ENCODE measurements at places on chromosomes 3 and 15.

DNA sequence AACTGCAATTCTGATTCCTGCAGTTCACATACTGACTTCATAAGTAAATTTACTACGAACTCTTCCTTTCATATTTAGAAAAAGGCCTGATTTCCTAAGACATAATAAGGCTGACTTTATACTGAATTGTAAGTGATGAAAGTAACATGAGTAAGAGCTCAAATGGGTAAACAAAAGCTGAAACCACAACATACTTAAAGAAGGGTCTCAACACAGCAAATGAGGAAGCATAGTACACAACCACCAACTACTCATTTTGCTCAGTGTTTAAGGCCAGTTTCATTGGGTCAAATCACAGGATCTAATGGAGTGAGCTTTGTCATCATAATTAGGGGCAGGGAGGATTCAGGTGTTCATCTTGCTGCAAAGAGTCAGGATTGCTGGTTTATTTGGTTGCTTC is 81.4 kb downstream of the SETD2 start:
- no peak for DNase-seq

DNA sequence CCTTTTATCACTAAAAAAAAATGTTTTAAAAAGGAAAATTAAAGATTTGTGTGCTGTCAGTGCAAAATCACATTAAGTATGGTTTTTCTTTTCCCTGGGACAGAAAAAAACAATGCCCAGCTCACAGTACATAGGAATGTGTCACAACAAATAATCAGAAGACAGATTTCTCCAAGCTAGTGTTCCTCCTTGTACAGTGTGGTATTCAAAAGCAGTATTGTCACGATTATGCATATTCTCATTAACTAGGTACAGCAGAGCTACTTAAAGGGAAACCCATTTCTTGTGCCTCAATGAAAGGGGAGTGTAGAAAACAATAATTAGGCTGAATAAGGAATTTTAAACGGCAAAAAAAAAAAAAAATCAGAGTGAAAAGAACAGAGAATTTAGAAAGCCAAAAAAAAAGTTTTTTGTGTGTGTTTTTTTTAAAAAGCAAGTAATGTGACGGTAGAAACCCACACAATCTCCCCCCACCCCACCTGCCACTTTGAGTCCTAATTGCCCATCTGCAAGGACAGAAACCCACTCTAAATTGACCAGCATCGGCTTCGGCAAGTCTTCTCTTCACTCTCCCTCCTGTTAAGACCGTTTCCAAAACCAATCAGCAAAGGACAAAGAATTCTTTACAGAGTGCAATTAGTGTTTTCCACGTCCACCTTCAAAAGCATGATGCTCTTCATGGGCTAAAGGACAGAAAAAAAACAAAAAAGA is 41.0 kb downstream of the EIF4E3 start:
- DNase-seq: no peak

DNA sequence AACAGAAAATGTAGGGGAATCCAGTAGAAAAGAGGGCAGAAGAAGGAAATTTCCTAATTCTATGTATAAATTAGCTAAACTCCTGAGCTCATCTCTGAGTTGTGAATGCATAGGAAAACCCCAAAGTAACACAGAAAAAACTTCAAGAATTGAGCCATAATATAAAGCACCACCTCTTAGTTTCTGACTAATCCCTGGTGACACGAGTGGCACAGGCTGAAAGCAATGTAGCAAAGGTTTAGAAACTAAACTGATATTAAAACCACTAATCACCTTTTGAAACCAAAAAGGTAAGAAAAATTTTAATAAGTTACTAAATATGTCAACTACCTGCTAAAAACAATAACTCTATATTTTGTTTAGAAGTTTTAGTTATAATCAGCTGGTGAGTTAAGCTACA is 255.6 kb upstream of the NECTIN3 start:
- DNase-seq: no peak

- no peak for DNase-seq
Observed at GRCh38 chr3:64905906-64906410, 218.2 kb upstream of the ADAMTS9 start.

- DNase-seq: no peak
Observed at GRCh38 chr15:88246081-88246480, 10.5 kb downstream of the NTRK3 start.

DNA sequence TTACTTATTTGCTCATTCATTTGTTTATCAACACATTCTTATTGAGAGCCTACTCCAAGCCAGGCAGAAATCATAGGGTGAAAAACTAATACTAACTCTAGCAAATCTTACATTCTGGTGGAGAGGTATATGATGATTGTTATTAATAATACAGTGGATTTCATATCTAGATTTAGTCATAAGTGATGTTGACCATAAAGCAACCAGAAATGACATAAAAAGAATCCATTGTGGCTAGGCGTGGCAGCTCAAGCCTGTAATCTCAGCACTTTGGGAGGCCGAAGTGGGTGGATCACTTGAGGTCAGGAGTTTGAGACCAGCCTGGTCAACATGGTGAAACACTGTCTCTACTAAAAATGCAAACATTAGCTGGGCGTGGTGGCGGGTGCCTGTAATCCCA is 26.2 kb upstream of the IL20RB start:
- no peak for DNase-seq

GRCh38 chr3:64460877-64461276 is 226.9 kb downstream of the ADAMTS9 start:
- DNase-seq: no peak

- no peak for DNase-seq
Observed at GRCh38 chr3:141059816-141060215, 8.7 kb downstream of the SPSB4 start.

DNA sequence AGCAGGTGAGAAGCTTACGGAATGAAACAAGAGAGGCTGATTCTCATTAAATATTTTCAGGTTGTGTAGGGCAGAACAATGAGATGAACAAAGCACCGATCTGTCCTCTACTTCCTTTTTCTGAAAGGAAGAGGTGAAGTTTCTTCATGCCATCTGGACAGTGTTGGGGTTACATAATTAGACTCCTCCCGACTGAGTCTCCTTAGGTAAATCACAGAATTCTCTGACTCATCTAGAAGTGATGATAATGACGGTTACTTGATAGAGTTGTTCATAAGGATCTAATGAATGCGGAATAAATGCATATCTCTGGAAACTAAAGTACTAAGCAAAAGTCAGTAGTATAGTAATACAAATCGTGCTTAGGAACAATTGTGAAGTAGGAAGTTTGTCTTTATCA is 21.2 kb downstream of the CRTC3 start:
- DNase-seq: no peak

DNA sequence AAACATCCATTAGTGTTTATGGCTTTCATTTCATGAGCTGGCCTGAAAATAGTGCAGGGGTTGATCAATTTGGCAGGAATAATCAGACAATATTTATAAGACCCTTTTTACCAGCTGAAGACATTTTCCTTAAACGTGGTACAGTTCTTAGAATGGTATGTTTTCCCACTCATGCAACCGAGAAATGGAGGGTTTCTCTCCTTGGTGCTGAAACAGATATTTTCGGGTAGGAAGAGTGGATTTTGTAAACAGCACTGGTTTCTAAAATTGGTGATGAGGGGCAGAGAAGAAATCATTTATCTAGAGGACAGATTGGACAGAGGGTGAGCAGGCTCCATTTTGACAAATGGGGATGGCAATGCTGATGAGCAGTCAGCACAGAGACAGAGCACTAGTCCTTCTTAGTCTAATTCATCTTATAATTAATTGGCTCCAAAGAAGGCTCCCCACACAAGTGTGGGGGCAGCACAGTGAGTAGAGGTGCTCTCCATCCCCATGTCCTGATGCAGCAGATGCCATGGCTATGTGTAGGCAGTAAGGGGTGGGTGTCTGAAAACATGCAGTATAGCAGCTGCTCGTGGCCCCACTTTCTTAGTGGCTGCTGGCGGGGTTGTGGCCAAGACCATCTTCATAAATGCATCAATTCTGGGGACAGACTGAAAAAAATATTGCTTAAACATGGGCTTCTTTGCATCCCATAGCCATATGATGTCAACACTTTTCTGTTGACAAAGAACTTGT is 18.1 kb upstream of the SLC7A14 start:
- no peak for DNase-seq

DNA sequence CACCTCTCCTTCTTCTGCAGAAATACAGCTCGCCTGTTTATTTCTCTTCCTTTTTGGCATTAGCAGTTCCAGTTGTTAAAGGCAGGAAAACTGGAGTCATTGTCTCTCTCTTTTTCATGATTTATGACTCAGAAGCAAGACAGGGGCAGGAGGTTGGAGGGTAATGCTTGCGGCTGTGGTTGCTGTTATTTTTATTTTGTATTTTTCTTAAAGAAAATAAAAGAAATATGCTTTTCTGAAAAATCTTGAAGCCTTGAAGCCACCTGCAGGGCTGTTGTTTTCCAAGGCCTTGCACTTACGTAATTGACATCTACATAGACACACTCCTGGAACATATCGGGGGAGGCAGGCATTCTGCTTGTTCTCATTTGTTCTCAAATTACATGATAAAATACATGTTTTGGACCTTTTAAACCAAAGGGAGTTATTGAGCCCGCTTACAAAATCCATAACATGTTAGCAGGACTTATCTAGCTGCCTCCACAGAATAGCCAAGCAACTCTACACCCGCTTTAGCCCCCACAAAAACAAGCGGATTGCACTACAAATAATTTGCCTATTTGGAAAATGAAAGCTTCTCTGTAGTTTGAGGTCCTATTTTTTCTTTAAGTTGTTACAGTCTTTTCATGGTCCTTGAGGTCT is 1004.6 kb upstream of the NR2F2 start:
- no peak for DNase-seq

DNA sequence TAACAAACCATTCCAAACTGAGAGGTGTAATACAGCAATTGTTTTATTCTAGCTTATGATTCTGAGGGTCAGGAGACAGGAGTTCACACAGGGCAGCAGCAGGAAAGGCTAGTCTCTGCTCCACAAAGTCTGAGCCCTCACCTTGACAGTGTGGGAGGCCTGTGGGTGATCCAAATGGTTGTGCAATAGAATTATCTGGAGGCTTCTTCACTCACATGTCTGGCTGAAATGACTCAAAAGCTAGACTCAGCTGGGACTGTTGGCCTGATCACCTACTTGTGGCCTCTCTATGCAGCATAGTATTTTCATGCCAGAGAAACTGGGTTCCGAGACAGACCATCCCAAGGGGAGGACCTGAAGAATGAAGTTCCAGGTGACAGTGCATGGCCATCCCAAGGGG is 233.9 kb upstream of the UBE2E2 start:
- DNase-seq: no peak

GRCh38 chr3:139380575-139380974 is 8.9 kb downstream of the COPB2 start:
- no peak for DNase-seq

DNA sequence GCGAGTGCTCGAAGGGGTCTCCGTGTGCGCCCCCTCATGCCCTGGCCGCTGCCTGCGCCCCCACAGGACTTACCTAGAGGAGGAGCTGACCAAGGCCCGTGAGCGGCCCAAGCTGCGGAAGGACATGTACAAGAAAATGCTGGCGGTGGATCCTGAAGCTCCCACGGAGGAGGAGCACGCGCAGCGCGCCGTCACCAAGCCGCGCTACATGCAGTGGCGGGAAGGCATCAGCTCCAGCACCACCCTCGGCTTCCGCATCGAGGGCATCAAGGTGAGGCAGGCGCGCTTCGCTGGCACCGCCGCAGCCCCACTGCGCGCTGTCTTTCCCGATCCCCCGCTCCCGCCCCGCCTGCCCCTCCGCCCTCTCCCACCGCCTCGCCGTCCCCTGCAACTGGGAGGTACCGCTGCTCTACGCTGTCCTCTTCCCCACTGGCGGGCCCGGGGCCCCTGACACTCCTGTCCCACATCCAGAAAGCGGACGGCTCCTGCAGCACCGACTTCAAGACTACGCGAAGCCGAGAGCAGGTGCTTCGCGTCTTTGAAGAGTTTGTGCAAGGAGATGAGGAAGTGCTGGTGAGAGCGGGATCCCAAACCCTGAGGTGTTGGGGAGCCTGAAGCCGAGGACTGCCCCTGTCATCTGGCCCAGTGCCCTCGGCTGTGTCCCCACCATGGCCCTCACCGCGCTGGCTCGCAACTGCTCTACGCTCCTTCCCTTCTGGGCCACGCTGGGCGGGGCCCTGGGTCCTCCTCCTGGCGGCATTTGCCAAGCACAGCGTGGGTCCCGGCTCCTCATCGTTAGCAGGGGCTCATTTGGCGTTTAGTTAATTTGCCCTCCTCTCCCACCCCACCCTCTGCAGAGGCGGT is 8.5 kb downstream of the ITPKA start:
- DNase-seq: no peak
